ENCODE measurements at places on chromosomes 7 and 10. TPM values are rescaled to one million over a fixed set of nuclear protein-coding genes. Genes with fewer than 3 reads are reported as not detected.

Gene ZNF365
- 1.6 TPM for total RNA-seq

Gene FAM131B
- total RNA-seq = not detected

Gene MORN4
- total RNA-seq = 4.9 TPM

Gene UNC5B
- 10.4 TPM for total RNA-seq

Gene ITGA8
- 0.66 TPM for total RNA-seq

DNA sequence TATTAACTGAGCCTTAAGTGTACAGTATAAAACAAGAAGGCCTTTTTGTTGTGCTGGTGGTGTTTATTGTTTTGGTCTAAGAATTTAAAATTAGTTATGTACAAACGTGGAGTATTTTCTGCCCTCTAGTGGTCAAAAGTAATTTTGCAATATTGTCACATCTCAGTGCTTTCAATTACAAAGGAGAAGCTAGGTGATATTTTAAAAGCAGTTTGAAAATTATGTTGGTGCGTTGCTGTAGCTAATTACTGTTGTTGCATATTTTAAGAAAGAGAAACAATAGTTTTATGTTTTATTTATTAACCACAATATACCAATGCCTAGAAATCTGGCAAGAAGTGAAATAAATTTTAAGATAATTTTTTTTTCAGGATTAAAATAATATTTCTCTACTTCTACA, 11.4 kb downstream of the NPVF start:
- DNase-seq = no peak

GRCh38 chr7:86708031-86708680, 64.4 kb downstream of the GRM3 start:
- DNase-seq = no peak

- DNase-seq = no peak
Measured at GRCh38 chr7:145884716-145885514, 231.7 kb upstream of the CNTNAP2 start.

DNA sequence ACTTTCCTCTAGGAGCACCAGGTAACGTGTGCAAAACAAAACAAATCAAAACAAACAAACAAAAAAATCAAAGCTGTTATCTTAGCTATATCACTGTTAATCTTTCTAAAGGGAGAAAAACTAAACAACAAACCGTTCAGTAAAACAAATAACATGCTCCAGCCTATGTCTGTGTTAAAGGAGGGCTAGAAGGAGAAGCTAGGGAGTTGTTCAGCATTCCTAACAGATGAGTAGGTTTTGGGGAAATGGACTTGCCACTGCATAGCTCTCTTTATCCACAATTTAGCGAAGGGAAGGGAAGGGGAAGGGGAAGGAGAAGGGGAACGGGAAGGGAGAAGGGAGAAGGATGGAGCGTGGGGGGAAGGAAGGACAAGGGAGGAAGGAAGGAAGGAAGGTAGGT, 134.2 kb upstream of the AKR1E2 start:
- no peak for DNase-seq

- DNase-seq = no peak
Measured at GRCh38 chr7:80806663-80807062, 112.2 kb downstream of the SEMA3C start.

DNA sequence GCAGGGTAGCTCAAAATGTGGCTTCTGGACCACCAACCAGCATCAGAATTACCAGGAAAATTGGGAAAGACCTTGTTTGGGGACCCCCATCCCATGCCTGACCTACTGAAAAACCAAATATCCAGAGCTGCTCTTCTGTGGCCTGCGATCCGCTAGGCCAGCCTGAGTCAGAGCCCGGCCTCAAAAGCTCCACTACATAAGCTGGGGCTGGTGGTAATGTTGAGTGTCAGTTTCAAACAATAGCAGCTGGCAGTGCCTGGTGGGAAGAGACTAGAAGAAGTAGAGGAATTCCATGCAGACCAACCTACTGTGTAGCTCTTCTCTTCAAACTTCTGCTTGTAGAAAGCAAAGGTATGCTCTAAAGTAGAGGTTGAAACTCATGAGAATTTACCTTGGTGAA, 52.0 kb downstream of the KLRG2 start:
- no peak for DNase-seq

All from body of pancreas (tissue), 4 donors.